ENCODE measurements at places on chromosomes 4 and X.

DNA sequence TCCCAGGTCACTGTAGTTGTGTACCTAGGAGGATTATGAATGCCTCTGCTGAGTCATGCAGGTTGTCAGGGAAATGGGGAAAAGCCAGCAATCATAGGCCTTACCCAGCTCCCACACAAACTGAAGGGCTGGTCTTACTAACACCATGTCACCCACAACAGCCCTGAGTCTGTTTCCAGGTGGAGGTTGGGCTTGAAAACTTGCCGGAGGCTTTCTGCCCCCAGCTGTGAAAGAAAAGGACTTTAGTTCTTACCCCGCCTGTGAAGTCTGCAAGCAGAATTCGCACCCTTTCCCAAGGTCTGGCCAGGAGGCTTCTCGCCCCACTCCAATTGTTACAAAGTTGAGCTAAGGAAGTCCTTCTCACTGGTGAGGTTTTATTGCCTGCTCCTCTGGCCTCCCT lies 143.9 kb downstream of the RPS6KA6 start:
- DNase-seq = no peak

GRCh38 chrX:53319614-53320542 lies 38.5 kb upstream of the IQSEC2 start:
- DNase-seq = no peak

- no peak for DNase-seq
Measured at GRCh38 chr4:58658701-58659100, 1548.5 kb upstream of the IGFBP7 start.

GRCh38 chrX:84182516-84182915 lies 5.5 kb downstream of the RPS6KA6 start:
- DNase-seq = no peak

- no peak for DNase-seq
Measured at GRCh38 chr4:40301603-40302002, 33.5 kb upstream of the CHRNA9 start.

DNA sequence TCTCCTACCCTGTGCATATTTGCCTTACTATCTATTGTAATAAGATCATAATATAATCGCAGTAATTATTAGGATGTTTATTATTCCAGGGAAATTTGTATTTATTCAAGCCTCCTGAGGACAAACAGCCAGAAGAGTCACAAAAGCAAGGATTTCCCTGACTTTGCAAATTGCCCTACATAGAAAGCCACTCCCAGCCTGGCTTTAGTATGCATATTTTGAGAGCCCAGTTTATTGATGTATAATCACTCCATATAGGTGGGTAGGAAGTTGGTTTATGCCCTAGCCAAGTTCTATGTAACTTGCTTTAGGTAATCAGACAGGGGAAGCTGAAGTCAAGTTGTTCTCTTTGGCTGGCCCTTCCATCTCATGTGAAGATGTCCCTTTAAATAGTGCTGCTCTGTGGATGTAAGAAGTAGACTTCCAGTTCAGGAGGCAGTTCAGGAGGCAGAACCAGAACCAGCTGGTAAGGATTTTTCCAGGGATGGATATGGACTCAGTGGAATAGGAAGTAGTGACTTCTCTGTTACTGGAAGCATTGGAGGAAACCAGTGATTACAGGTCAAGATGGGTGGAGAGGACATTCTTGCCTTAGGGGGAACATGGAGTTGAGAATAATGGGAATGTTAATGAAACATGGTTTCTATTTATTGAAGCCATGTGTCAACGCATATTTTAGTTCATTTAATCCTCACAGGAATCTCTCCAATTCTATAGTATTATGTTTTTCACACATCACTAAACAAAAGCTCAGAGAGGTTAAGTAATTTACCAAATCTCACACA lies 70.5 kb upstream of the KIT start:
- no peak for DNase-seq

GRCh38 chr4:86965019-86965976 lies 30.5 kb downstream of the AFF1 start:
- DNase-seq = no peak

GRCh38 chrX:9493936-9494335 lies 29.1 kb downstream of the TBL1X start:
- no peak for DNase-seq

- DNase-seq = no peak
Measured at GRCh38 chrX:47174376-47174775, 19.3 kb upstream of the UBA1 start.
